ENCODE measurements at places on chromosomes 5 and 9. TPM values are rescaled to one million over a fixed set of nuclear protein-coding genes. Genes with fewer than 3 reads are reported as not detected.

ENC1 gene
- total RNA-seq: 44.5 TPM

SLC25A48 gene
- total RNA-seq: not detected

ACSL6 gene
- 0.77 TPM for total RNA-seq

IRX4 gene
- total RNA-seq: not detected

PDE8B gene
- under 0.01 TPM for total RNA-seq

CDH9 gene
- not detected for total RNA-seq

PPP2R2B gene
- not detected for total RNA-seq

ROPN1L gene
- total RNA-seq: 2.2 TPM

TAF1L gene
- total RNA-seq: under 0.01 TPM

CCDC152 gene
- total RNA-seq: 0.13 TPM

GZMA gene
- 0.13 TPM for total RNA-seq

SLC6A18 gene
- total RNA-seq: not detected

C5 gene
- total RNA-seq: 1.6 TPM

Measured in dermis microvascular lymphatic vessel endothelial cell (primary cell).